ENCODE measurements at places on chromosomes 7 and 10.
A peak's percentile ranks its signal among the peaks of the same experiment; 100 is the strongest.

- DNase-seq: no peak
Observed at GRCh38 chr7:85413718-85414117, 226.9 kb upstream of the SEMA3D start.

DNA sequence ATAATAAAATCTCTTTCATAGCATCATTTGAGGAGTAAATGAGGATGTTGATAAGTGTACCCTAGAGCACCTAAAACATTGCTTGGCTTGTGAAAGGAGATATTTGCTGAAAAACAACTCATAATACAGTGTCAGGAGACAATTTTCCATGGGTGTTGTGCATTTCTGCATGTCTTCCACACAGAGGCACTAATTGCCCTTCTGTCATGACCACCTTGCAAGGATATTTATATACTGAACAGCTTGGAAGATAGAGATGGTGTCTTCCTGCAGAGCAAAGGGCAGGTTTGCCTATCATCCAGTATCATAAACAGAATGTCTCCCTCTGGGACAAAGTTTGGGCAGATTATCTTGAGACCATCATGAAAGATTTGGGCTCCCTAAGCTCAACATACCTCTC, 495.2 kb upstream of the LRRN3 start:
- DNase-seq: no peak

DNA sequence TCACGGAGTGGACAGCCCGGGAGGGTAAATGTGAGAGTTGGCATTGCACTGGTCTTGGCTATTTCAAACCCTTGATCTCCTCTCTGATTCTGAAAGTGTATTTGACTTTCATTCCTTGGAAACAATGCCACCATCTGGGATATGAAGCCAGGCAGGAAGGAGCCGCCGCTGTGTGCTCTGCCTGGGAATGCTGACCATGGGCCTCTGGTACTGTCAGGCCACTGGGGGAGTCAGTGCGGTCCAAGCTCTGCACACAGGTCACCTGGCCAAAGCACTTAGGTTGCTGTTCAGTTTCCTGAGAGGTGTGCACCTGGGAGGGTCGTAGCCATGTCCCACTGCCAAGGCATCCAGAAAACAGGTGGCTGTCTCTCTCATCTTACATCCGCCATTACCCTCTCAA, 68.5 kb upstream of the SHH start:
- DNase-seq: no peak

- DNase-seq: no peak
Observed at GRCh38 chr10:65149878-65150277, 1628.7 kb downstream of the REEP3 start.

- DNase-seq: no peak
Observed at GRCh38 chr10:71068861-71069271, 143.5 kb upstream of the UNC5B start.

DNA sequence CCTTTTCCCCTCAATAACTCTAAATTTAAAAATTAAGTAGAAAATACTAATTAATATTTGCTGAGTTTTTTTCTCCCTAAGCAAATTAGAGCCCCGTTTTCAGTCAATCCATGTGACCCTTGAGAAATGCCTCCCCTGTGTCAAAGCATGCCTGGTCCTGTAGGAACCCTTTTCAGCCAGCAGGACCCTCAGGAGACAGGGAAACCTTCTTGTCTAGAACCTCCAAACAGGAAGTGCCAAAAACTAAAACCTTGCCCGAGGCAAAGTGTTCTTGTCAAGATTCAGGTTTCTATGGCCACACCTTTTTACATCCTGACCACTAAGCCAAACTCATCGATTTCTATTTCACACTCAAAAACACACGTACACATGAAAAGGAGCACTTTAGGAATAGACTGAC, 60.1 kb upstream of the NFE2L3 start:
- DNase-seq: no peak

GRCh38 chr10:132881186-132881920, 61.0 kb downstream of the CFAP46 start:
- DNase-seq: peak; percentile 54

DNA sequence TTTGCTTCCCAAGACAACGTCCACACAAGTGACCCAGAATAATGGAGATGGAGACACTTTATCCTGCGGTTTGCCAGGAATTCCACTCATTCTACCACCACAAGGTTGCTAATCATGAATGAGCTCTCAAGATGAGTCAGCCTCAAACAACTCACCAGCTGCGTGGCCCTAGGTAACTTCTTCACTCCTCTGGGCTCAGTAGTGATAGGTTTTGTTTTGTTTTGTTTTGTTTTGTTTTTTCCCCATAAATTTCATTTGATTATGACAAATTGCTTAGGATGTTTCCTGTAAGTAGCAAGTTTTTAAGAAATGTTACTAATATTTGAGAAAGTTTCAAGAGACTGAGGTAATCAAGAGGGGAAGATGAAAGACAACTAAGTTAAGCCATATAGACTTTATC, 286.8 kb downstream of the PARD3 start:
- peak; percentile 44 for DNase-seq

- no peak for DNase-seq
Observed at GRCh38 chr7:119999738-120000475, 273.1 kb upstream of the KCND2 start.

DNA sequence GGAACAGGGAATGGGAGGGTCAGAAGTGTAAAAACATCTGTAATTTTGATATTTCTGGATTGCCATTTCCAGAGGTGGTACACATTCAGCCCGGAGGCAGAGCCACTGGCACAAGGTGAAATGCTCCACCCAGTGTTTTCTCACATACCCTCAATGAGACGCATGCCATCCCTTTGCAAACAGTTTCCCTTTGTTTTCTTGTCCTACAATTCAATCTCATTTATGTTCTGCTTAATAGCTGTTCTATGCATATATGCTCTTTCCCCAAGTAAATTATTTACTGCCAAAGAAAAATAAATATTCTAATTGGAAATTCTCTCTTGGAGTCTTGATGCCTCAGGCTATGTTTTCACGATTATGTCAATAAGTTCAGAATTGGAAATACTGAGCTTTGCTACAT, 369.7 kb upstream of the AKR1E2 start:
- DNase-seq: no peak

GRCh38 chr7:24826662-24827020, 69.4 kb upstream of the GSDME start:
- no peak for DNase-seq

- no peak for DNase-seq
Observed at GRCh38 chr10:2813286-2813685, 254.1 kb upstream of the PFKP start.

- no peak for DNase-seq
Observed at GRCh38 chr10:19408924-19409323, 360.3 kb downstream of the MALRD1 start.

DNA sequence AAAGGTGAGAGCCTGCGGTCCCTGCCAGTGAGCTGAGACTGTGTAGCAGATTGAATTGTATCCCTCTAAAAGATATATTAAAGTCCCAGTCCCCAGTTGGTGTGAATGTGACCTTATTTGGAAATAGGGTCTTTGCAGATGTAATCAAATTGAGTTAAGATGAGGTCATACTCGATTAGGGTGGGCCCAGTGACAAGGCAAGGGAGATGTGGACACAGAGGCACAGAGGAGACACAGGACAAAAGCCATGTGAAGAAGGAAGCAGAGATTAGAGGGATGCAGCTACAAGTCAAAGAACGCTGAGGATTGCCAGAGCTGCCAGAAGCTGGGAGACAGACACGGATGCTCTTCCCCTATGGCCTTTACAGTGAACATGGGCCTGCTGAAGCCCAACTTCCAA, 104.3 kb downstream of the CLEC2L start:
- DNase-seq: no peak

- no peak for DNase-seq
Observed at GRCh38 chr7:38524786-38525185, 106.4 kb downstream of the AMPH start.

- DNase-seq: no peak
Observed at GRCh38 chr7:77912293-77912692, 113.7 kb downstream of the PHTF2 start.

DNA sequence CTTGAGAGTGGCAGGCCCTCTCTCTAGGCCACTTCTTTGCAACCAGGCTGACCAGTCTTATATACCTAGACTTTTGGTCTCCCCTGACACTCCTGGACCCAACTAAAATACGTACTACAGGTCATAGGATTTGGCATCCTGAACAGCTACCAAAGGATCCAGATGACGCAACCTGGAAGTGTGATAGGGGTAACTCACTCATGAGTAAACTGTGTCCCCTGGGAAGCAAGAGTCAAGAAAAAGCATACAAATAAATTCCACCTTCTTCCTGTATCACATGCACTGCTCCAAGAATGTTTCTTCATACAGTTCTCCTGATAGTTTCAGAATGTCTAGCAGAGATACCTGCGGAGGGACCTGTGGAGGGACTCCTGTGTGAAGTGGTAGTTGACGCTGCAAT, 172.3 kb downstream of the MDFIC start:
- DNase-seq: no peak

DNA sequence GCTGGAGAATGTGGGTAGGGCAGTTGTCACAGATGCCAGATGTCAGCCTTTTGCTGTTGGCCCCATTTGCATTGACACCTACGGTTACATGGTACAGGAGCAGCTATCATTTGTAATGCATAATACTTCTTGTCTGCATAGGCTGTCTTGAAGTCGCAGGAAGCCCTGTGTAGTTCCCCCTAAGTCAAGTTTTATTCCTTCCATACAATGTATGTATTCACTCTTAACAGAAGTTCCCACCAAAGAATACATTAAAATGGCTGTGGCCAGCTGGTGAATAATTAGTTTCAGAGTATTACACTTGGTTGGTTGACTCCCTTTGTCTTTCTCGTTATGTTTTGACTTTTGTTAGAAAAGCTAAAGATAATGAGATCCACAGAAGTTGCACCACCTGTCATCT, 1169.0 kb downstream of the REEP3 start:
- no peak for DNase-seq

- DNase-seq: no peak
Observed at GRCh38 chr7:96599288-96599936, 110.2 kb downstream of the SEM1 start.

DNA sequence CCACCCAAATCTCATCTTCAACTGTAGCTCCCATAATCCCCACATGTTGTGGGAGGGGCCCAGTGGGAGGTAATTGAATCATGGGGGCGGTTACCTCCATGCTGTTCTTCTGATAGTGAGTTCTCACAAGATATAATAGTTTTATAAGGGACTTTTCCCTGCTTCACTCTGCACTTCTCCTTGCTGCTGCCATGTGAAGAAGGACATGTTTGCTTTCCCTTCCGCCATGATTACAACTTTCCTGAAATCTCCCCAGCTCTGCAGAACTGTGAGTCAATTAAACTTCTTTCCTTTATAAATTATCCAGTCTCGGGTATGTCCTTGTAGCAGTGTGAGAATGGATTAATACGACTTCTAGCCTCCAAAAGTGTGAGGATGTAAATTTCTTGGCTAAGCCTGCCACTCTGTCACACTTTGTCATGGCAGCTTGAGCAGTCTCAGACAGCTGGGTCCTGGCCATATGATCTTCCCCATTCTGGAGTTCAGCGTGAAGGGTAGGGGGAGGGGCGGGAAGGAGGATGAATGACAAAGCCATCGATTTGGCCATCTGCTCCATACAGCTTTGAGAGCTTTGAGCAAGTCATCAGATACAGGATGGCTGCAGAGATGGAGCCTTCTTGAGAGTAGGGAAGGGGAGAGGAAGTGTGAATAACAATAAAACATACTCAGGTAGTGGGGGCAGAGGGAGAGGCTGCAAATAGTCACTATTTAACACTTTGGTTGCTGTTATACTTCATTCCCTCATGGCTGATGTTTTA, 19.1 kb upstream of the INPP5F start:
- no peak for DNase-seq

- DNase-seq: no peak
Observed at GRCh38 chr7:99352247-99352646, 22.3 kb upstream of the ARPC1B start.

DNA sequence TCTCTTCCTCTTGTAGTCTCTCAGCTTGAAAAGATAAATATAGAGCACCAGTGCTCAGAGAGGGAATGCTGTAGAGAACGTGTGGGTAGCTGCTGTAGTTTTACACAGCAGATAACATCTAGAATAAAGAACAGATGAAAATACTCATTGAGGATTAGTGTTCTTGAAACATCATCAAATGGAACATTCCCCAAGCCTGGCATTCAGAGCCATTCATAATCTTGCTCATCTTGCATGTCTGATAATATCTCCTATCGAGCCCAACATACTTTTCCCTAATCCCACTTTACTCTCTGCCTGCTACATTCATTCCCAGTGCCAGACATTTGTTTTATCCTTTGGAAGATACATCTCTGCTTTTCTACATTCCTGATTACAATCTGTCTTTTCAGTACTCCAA, 35.2 kb downstream of the MCU start:
- no peak for DNase-seq
